ENCODE measurements at places on chromosomes 7 and 10.

GRCh38 chr7:107166736-107167426, 1.9 kb upstream of the HBP1 start:
- DNase-seq = no peak

DNA sequence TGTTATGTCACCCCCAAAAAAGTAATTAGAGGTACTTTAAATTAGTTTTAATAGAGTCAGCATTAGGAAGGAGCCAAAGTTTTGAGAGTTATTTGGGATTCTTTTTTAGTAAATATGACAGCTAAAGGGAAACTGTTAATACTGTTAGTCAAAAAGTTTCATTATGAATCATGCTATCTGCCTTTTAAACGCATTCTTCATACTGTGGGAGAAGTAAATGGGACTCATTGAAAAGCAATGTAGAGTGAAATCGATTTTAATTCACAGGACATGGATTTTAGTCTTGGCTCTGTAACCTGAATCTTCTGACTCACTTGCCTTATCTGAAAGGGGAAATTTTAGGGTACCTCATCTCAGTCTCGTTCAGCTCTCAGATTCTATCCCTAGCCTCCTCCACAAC, 105.1 kb downstream of the AASS start:
- no peak for DNase-seq

GRCh38 chr7:83178066-83178465, 15.4 kb upstream of the PCLO start:
- no peak for DNase-seq

- no peak for DNase-seq
These were observed 378.8 kb upstream of the PODXL start for GRCh38 chr7:131935180-131935579.

DNA sequence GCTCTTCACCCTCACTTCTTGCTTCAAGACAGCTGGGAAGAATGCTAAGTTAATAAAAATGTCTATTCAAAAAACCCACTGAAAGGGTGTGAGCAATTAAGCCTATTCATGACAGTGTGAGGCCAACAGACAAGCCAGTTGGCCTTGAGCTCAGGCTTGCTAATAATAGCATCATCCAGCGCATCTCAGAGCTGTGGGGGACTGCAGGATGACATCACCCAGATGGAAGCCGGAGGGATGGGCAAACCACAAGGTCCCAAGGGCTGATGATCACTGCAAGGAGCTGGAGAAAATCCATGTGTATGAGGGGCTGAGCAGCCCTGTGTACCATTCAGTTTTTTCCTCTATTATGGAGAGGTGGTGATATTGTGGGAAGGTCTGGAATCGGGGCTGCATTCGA, 770.4 kb downstream of the TNS3 start:
- no peak for DNase-seq

- no peak for DNase-seq
These were observed 308.3 kb downstream of the PARD3 start for GRCh38 chr10:34506786-34507185.

DNA sequence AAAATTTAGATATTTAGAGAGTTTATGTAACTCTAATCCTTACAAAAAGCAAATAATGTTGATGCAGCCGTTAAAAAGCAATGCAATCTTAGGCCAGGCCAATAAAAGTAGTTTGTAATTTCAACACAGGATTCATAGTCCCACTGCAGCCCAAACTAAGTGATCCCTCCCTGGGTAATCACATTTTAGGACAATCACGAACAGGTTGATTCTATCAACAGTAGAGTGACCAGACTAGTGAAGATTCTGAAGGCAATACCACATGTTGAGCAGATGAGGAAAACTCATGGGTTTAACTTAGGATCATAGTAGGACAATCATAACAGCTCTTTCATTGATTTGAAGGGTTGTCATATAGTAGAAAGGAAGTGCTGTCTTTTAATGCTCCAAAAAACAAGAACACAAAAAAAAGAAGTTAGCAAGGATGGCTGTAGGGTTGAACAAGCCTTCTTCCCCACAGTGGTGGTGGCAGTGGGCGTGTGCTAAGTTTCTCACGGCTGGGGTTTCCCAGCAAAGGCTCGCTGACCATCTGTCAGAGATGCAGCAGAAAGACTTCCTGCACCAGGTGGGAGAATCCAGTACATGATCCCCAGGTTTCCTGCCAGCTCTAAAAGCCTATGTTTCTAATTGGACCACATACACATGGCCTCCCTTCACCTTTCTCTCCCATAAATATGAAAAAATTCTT, 212.2 kb downstream of the CHRM2 start:
- no peak for DNase-seq

DNA sequence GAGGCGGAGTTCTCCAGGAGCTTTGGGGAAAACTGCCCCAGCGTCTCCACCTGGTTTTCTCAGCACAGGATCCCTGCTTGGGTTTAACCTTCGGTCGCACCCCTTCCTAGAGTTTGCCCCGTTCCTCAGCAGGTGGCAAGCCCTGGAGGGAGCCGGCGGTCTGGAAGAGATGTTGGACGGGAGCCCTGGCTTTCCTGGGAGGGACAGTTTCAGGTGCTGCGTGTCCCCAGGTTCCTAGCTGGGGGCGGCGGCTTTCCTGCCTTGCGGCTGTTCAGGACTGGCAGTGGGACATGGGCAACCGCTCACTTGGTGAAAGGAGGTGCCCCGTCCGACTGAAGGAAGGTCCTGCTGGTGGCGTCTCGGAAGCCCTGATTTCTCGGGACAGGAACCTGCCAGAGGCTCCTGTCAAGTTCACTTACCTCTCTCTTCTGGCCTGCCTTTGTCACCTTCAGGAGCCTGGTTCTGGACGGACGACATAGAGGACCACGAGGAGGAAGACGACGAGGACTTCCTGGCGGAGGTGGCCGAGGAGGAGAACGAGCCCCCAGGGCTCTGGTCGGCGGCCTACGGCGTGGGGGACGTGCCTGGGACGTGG, 14.8 kb downstream of the ZNF316 start:
- no peak for DNase-seq

GRCh38 chr7:154304740-154305700, 252.8 kb downstream of the DPP6 start:
- DNase-seq = no peak

DNA sequence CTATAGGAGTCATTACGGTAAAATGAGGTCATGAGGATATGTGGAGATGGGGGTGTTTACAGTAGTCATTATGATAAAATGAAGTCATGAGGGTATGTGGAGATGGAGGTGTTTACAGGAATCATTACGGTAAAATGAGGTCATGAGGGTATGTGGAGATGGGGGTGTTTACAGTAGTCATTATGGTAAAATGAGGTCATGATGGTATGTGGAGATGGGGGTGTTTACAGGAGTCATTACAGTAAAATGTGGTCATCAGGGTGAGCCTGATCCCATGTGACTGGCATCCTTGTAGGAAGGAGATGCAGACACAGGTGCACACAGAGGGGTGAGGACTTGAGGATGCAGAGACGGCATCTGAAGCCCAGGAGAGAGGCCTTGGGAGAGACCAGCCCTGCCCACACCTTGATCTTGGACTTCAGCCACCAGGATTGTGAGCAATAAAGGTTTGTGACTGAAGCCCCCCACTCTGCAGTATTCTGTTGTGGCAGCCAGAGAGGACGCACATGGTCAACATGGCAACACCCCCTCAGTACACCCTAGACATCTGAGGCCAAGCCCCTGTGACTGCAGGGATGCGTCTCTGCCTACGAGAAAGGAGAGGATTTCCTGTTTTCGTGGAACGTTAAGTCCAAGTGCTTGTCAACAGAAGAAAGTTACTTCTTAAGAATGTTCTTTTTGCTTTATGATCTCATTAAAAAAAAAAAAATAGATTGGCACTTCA, 544.4 kb downstream of the DNAJB6 start:
- no peak for DNase-seq

Data from T47D (cell line).